ENCODE measurements at places on chromosomes 1 and 21.
A peak's percentile ranks its signal among the peaks of the same experiment; 100 is the strongest.

DNA sequence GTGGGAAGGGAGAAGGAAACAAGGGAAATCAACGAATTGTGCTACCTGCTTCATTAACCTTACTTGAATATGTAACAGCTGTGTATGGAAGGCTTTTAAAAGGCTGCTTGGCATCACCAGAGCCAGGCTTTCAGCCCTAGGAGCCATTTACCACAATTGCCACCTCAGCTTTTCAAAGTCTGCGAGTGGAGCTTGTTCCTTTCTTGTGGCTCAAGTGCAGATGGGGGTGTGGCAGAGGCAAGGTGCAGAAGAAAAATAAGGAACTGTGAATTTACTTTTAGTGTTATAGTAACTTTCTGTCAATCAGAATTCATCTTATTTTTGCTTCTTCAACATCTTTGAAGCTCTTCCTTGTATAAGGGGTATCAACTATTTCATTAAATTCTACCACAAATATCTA is 17.6 kb downstream of the CLCA2 start:
- no peak for DNase-seq

DNA sequence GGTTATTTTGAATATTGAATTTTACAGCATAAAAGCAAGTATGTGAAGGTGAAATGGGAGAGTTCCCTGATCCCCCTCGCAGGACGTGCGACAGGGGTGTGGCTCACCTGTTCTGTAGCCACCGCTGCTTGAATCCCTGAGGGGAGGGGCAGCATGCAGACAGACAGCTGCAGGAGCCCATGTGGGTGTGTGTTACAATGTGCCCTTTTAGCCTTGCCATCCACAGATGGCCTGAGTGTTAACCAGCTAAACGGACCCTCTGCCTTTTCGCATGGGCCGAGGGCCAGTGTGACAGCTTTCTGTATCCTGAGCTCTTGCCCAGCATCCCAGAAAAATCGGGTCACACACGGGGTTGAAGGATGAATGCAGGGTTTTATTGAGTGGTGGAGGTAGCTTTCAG is 43.3 kb downstream of the JAM2 start:
- no peak for DNase-seq

GRCh38 chr1:62941780-62942179 is 157.8 kb downstream of the ATG4C start:
- DNase-seq: no peak

DNA sequence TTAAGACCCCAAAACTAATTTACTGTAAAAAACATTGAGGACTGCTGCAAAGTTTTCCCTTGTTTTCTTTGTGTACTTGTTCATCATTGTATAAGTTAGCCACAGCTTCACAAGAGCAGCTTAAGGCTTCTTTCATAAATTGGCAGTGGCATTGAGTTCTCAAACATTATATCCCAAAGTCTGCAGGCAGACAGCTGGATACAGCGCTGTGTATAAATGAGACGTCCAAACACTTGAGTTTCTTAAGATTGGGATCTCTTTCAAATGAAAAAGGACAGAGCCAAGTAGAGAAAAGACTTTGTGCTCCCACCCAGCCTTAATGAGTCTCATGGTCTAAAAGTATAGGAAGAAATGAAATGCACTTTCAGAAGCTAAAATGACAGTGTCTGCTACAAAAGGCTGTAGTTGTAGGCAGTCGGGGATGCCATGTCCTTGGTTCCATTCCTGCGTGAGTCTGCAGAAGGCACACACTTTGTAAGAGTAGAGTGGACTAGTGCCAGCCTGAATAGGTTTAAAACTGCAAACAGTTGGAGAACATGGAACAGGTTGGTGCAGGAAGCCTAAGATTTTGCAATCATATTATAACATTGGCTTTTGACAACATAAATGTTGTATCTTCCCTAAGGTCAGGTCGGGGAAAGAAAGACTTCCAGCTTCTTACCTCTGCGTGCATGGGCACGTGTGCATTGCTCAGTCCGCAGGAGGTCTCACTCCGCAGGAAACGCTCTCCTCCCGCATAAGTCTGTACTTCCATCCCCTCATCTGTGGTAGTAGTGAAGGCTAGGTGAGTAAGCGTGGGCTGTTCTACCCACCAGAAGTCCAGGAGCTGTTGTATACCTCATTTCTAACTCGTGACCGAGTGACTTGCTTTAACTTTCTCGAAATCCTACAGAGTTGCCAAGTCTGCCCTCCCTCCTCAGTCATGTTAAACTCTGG is 94.4 kb downstream of the CD247 start:
- no peak for DNase-seq

GRCh38 chr1:21176586-21177555 is at the start of gene EIF4G3:
EIF4G3 (minus strand) TSS chr1:21176897; CDS start chr1:21002742, 174,155 bp downstream.
- DNase-seq: peak; percentile 99

DNA sequence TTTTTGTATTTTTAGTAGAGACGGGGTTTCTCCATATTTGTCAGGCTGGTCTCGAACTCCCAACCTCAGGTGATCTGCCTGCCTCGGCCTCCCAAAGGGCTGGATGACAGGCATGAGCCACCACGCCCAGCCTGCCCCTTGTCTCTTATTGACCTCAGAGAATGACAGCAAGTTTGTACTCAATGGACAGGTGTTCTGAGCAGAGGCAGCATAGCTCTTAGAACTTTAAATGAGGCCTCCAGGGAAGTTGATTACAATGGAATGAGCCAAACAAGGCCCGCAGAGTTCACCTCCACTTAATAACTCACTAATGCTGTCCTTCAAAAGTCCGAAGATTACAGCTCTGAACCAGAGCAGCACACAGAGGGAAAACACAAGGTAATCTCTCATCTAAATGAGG is 10.9 kb downstream of the TMPRSS2 start:
- DNase-seq: no peak

- no peak for DNase-seq
Measured at GRCh38 chr1:61606448-61607312, 118.3 kb downstream of the TM2D1 start.

- no peak for DNase-seq
Measured at GRCh38 chr1:235297579-235297978, 30.4 kb downstream of the ARID4B start.

DNA sequence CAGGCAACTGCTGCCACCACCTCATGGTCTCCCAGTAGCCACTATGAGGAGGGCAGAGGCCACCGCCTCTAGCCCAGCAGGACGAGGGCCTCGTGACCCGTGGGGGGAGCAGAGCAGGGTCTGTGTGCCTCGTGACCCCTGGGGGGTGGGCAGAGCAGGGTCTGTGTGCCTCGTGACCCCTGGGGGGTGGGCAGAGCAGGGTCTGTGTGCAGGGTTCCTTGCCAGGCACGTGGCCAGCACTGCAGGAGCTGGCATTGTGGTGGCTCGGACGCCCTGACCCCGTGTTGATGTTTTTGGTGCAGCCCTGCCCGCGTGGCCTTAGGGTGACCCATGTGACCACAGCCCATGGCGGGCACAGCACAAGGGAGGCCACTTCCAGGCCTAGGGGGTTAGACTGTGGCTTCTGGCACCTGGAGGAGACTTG is 52.8 kb downstream of the SLX9 start:
- no peak for DNase-seq

- no peak for DNase-seq
Measured at GRCh38 chr21:45051580-45052434, 22.6 kb upstream of the ADARB1 start.

DNA sequence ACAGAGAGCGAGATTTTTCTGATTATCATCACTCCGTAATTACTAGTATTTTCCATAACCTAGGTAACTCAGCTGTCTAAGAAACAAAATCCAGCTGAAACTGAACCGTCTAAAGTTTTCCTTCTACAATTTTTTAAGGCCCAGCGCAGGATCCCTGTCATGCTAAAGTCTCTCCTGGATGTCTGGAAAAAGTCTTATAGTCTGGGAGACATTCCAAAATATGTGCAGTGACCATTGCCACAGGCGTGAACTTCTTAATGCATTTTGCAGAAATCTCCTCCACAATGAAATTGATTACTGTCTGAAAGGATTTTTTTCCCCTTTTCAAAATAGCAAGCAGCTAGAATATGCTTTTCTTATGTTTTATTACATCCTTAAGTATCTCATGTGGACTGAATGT is 209.3 kb upstream of the C1orf105 start:
- no peak for DNase-seq

DNA sequence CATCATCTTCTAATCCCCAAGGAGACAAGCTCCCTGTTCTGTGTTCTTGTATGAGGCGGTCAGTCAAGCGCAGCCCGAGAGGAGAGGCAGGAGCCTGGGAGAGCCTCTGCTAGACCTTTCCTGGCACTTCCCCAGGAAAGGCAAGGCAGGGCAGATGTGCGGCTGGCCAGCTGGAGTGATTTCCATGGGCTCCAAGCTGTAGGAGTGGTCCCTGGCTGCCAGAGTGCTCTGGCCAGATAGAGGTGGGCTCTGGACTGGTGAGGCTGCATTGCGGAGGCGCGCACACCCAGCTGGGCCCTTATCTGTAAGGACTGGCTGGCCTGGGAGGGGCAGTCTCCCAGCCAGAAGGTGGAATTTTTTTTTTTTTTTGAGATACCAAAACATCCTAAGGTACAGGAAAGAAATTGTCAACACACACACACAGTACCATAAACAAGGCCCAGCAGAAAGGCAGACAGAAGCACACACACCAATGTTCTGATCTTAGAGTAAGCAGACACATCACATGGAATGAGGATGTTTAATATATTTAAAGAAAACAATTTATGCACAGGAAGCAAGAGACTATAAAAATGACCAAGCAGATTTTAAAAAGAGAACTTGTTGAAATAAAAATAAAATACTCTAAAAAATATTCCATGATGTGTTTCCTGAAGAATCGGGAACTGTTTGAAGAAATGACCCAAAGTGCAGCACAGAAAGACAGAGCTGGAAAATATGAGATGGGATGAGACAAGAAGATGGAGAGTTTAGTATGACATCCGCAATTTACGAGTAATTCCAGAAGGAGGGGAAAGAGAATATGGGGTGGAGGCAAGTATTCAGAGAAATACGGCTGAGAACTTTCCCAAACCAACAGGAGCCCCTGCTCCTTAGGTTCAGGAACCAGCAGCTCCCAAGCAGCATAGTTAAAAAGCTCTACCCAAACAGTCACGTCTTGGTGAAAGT is 13.4 kb downstream of the IBA57 start:
- DNase-seq: no peak

Measured in stimulated activated naive CD8-positive, alpha-beta T cell treated with anti-CD3 and anti-CD28 coated beads, Interleukin-15, amount 100 ng/mL, for 72 hours (primary cell).